ENCODE measurements at places on chromosomes 12 and 14.
A peak's percentile ranks its signal among the peaks of the same experiment; 100 is the strongest.

- DNase-seq = no peak
Observed at GRCh38 chr12:19891936-19892591, 452.8 kb downstream of the AEBP2 start.

DNA sequence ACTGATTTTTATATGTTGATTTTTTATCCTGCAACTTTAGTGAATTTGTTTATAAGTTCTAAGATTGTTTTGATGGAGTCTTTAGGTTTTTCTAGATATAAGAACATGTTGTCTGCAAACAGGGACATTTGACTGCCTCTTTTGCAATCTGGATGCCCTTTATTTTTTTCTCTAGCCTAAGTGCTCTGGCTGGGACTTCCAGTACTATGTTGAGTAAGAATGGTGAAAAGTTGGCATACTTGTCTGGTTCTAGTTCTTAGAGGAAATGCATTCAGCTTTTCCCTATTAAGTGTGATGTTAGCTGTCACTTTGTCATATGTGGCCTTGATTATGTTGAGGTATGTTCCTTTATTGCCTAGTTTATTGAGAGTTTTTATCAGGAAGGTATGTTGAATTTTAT lies 68.1 kb downstream of the ERC1 start:
- no peak for DNase-seq

DNA sequence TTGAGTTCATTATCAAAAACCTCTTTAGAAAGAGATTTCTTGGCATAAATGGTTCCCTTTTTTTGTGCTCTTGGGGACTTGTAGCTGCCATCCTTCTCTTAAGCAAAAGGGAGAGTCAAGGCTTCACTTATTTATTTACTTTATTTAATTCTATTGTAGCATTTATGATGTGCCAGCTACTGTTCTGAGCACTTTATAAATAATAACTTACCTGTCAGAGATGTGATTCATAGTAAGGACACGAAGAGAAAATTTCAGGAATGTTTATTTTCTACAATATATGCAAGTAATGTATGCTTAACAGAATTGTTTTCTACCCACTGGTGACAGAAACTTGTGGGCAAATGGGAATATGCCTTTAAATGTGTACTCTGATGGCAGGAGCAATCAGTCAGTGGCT lies 33.3 kb downstream of the TMEM117 start:
- DNase-seq = no peak

DNA sequence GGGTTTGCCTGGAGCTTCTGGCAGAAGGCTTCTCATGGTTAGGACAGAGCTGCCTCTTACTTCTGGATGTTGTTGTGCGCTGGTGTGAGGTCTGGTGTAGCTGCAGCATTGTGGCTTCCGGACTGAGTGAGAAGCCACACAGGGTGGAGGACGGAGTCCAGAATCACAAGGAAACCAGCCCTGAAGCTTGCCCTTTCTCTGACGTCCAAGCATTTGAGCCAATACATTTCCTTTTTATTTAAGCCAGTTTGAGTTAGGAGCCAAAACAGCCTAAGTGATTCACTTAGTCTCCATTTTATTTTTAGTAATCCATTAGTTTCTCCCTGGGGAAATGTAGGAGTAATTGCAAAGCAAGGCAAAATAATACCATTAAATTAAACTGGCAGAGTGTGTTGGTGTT lies 402.4 kb upstream of the RGS6 start:
- DNase-seq = no peak

DNA sequence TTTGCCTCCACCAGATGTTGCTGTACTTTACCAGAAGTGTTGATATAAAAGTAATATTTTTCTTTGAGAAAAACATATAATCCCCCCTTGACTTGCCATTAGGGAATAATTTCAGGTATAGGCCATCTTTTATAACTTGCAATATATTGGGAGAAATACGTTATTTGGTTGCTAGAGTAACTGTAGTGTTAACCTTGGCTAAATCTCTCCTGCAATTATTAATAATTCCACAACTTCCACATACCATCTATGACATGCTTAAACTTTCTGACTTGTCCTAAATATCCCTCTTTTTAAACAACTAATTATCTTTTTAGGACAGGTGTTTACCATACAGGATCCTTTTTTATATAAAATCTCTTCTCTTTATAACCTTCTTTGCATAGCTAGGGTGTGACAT lies 1048.2 kb downstream of the SLC16A7 start:
- DNase-seq = no peak

DNA sequence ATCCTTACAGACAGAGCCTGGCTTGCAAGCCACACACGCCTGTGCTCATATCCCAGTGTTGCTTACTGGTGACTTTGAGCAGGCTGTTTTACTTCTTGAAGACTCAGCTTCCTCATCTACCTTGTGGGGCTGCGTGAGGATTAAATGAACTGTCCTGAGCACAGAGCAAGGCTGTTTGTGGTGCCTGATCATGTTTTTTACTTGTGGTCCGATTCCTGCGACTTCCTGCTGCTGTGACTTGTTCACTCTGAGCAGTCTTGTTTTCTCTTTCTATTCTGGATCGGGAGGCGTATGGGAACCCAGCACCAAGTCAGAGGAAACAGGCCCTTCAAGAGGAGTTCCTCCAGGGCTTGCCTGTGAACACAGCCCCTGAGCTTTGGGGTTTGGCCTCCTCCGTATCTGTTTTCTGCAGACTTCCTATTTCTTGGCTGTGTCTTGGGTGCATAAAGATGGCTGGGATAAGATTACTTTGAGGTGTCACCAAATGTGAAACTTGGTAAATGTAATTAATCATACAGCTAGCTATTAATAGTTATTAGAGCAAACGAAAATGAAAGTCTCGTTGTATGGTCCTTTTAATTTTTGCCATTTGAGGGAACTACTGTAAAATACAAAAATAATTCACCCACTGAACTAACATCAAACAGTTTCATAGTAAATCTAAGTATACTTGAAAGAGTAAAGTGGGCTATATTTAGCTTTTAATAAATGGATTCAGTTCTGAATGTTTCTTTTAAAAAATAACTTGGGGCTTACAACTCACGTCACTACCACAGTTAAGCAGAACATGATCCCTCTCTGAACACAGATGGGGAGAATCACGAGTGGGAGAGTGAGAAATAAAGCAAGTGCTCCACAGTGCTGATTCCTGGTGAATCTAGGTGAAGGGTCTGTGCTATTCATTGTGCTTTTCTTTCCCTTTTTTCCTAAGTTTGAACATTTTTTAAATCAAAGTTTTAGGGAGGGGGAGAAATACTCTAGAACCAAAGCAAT lies 251.5 kb downstream of the FOXN3 start:
- no peak for DNase-seq

DNA sequence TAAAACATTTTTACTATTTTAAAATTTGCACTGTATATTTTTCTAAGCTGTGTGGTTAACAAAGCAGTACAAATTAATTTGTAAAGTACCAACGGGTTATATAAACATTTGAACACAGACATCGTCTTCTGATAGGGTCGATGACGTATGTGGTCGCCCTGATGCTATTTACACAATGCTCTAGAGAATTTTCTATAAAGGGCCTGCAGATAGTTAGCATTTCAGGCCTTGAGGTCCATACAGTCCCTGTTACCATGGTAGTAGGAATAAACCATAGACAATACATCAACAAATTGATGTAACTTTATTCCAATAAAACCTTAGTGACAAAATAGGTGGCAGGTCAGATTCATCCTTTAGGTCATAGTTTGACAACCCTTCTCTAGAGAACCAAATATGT lies 25.7 kb upstream of the PDZRN4 start:
- DNase-seq = no peak

DNA sequence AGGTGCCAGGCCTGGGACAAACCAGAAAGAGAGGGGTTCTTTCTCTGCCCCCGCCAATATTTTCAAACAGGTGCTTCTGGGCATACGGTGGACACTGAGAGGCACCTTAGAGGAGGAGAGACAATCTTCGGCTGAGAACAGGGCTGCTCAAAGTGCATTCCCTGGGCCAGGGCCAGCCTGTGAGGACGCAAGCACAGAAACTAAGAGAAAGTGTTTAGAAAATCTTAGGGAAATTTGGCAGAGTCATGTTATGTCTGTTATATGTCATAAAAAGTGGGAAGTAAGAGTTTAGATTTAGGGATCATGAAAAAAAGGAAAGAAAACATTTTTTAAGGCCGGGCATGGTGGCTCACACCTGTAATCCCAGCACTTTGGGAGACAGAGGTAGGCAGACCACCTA lies 83.7 kb downstream of the VWF start:
- no peak for DNase-seq

DNA sequence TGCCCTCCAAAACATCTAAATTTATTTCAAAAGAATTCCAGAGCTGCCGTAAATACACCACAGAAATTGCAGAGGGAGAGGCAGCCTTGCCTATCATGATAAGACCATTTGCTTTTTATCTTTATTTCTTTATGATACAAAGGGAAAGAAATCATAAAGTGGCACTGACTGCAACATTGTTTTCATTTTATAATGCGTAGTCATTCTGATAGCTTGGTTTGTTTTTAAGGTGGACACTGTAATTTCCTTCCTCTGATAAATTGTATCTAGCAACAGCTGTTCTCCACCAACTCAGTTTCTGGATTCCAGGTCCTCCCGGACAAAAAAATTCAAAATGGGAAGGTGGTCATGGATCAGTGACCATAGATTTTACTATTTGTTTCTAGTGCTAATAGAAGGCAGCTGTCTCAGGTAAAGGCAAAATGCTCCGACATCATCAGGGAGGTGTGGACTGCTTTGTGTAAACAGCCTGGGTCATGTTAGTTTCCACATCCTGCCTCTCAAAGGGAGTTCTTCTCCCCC lies 623 bp upstream of the TSPAN8 start:
- no peak for DNase-seq

DNA sequence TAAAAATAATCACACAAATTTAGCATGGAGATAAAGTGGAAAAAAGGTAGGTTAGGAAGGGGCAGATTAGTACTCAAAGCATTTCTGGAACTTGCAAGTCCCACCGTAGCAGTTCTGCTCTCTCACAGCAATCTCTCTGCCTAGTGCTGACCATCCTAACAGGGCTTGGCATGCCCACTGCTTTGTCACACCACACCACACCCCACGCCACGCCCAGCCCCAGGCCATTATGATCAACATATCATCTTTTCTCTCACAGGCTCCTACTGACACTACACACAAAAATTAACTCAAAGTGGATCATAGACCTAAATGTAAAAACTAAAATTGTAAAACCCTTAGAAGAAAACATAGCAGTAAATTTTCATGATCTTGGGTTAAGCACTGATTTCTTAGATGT lies 273.7 kb downstream of the DAD1 start:
- no peak for DNase-seq

- no peak for DNase-seq
Observed at GRCh38 chr14:85483652-85484051, 46.3 kb upstream of the FLRT2 start.

GRCh38 chr12:109739747-109740693 lies 26.4 kb downstream of the FAM222A start:
- no peak for DNase-seq

- peak; percentile 99 for DNase-seq
Observed at GRCh38 chr14:76918782-76919394, 92.7 kb downstream of the LRRC74A start.

GRCh38 chr14:71606064-71606463 lies 326.2 kb upstream of the RGS6 start:
- no peak for DNase-seq

GRCh38 chr12:28872654-28873268 lies 276.3 kb upstream of the FAR2 start:
- no peak for DNase-seq
